ENCODE measurements at places on chromosomes 6 and 20.

GRCh38 chr20:35271904-35272303 is 6.0 kb downstream of the MMP24OS start:
- no peak for DNase-seq

- DNase-seq: no peak
These were observed 554.9 kb downstream of the CDH26 start for GRCh38 chr20:60513141-60513540.

DNA sequence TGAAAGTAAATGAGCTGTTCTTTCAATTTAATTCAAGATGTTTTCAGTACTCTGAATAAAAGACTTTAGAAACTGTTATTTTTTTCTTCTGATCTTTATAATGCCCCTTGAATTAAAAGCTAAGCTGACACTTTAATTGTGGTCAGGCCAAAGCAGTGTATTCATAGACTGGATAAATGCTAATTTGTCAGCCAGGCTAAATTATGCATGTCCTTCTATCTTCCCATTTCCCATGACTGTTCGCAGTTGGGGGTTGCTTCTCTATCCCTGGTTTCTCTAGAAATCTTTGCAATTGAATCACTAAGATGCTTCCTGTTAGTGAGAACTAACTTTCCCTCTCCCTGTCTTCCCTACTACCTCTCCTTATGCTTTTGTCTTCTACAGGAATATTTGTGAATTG is 396.2 kb downstream of the RFPL4B start:
- DNase-seq: no peak

GRCh38 chr6:109671733-109672132 is 19.3 kb downstream of the AK9 start:
- no peak for DNase-seq

- DNase-seq: no peak
These were observed 36.6 kb downstream of the ABRACL start for GRCh38 chr6:139064981-139065665.

GRCh38 chr6:116190550-116190949 is 63.3 kb downstream of the TSPYL4 start:
- no peak for DNase-seq

DNA sequence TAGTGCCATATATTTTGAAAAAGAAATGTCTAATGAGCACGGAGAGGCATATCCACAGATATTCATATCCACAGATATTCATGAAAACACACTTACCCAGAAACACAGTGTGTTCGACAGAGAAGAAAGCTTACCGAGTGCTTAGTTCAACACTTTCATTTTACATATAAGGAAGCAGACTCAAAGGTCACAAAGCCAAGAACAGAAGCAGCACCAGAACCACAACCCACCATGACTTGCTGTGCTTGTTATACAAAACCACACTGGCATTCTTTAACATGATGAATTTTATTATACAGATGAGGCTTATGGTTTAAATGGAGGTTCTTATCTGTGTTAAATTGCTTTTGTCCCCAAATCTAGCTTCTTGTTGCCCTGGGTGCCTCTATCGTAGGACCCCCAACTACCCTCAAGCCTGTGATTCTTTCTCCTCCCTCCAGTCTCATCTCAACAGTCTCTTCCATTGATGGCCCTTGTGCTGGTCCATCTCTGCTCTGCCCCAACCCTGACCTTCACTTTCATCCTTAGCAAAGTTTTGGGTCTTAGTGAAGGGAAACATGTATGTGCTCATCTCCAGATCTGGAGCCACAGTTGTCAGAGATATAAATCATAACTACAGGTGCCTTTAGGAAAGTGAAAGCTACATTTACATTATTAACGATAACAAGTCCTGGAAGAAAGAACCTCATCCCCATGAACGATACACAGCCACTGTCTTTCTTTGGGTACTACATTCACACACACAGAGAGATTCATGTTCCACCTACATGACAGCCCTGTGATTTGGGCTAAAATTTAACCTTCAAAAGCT is 40.0 kb downstream of the SF3B5 start:
- DNase-seq: peak; percentile 33

- no peak for DNase-seq
These were observed 256.2 kb upstream of the MANEA start for GRCh38 chr6:95321126-95321525.

DNA sequence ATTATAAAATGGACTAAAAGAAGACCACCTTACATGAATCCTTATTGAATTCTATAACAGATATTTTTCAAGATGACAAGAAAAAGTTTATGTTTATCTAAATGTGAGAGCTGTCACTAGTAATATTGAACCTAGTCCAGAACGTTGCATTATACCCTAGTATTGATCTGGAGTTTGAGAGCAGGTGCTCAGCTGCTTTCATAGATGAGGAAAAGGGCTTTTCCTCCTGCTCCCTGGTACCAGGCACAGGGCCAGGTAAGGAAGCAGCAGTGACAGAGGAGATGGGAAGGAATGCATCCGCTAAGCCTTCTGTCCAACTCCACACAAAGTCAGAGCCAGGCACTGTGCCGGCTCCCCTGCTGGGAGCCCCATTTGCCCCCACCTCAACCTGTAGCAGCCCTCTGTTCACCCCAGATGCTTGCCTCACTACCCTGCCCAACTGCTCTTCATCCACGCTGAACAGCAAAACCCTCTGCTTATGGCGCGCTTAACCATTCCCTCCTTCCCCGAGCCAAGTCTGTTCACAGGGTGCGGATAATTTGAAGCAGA is 393.1 kb downstream of the FRK start:
- DNase-seq: no peak

DNA sequence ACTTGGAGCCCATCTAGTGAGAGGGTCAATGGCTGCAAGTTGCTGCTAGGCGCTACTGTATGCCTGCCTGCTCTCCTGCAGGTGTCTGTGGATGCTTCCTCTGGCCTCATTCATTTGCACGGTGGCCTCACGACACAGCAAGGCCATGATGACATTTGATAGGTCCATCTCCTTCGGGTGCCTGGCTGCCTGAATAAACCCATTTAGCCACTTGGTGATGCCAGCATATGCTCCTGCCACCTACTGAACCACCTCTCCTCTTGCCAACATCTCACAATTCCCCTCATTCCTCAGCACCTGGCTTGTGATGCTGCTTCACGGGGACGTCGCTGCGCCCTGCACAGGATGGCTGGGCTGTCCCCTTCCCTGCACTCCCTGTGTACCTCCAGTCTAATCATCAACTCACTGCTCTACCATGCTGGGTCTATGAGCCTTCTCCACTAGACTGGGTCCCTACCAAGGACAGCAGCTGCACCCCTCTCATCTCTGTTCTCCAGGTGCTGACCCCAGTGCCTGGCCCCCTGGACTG is 51.1 kb downstream of the AGPAT4 start:
- no peak for DNase-seq

DNA sequence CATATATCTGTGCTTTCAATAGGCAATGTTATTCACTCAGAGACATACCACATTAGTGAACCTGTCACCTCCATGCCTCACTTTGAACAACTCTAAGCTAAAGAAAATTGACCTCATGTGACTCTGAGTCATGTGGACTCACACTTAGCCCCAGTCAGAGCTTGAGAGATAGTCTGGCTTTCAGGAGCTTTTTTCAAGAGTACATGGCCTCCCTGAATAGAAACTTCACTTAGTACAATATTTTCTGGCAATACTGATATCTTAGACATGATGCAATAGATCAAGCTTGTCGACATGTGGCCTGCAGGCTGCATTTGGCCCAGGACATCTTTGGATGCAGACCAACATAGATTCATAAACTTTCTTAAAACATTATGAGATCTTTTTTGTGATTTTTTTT is 8.5 kb downstream of the SPTLC3 start:
- no peak for DNase-seq

DNA sequence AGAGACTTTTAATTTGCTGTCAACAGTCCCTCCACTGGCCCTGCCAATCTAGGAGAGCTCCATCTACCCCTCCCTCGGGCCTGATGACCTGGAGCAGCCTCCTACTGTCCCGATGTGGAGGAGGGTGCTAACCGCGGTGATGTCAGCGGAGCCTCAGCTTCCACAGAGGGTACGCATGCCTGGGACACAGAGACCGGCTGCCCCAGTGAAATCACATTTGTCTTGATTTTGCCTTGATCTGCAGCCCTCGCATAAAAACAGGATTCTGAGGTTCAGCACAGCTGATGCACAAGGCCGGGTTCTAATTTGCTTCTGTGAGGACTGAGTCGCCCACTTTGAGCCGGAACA is 77.6 kb downstream of the STK35 start:
- no peak for DNase-seq

GRCh38 chr6:112827793-112828192 is 480.7 kb downstream of the RFPL4B start:
- no peak for DNase-seq

DNA sequence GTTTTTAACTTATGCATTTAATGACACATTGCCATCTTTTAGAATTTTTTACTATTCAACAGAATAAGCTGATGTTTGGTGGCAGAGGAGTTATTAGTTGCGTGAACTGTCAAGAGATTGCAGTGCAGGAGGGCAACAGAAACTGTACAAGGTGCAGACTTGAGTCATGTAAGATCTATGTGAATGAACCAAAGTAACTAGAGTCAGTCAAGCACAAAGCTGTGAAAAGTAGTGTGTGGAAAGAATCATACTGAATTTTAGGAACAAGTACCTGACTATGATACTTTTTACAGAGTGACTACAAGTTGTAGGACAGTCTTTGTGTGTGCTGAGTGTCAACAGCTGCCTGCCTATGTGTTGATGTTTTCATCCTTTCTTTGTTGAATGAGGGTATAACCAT is 2.7 kb upstream of the C6orf163 start:
- DNase-seq: no peak

DNA sequence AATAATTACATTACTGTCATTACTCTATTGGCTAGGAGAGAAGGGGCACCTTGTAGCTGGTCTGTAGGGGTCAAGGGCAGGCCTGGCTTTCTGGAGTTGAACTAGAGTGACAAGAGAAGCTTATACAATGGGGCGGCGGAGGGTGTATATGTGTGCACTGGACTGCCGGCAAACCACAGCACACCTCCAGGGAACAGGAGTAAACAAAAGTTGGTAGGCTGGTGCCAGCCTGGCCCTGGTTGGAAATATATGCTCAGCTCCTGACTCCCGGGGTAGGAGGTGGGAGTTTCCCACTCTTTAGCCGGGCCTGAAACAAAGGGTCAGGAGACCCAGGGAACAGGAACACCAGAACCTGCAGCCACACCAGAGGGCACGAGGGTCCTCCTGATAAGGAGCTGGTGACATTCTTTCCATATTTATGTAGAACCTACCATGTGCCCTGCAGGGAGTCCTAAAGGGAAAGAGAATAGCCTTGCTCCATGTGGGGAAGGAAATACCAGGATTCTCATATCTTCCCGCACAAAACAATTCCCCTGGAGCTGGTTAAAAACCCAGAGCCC is 5.1 kb downstream of the C6orf132 start:
- no peak for DNase-seq

GRCh38 chr6:18742406-18742805 is 355.3 kb downstream of the RNF144B start:
- DNase-seq: no peak

GRCh38 chr20:38215194-38216182 is 45.0 kb downstream of the KIAA1755 start:
- DNase-seq: no peak

DNA sequence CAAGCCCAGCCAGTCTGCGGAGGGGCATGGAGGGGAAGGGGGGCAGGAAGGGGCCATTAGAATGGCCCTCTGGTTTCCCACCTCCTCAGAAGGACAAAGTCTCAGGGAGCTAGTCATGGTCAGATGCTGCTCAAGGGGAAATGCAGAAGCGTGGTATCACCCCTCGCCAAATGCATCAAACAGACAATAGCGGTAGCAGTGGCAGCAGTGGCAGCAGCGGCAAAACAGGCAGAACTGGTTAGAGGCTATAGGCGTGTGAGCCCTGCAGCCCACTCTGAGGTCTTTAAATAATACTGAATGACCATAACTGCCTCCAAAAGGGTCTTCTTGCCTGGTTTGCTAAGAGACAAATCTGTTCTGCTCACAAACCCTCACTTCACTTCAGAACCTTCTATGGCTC is 186.7 kb downstream of the TFAP2C start:
- DNase-seq: no peak

Data from CD4-positive, alpha-beta T cell treated with Interferon gamma for 1 hour (primary cell).